ENCODE measurements at places on chromosomes 16 and 17. TPM values are rescaled to one million over a fixed set of nuclear protein-coding genes. Genes with fewer than 3 reads are reported as not detected.

- no peak for DNase-seq
These were observed 2.2 kb upstream of the PLXDC1 start for GRCh38 chr17:39153599-39154051.

DNA sequence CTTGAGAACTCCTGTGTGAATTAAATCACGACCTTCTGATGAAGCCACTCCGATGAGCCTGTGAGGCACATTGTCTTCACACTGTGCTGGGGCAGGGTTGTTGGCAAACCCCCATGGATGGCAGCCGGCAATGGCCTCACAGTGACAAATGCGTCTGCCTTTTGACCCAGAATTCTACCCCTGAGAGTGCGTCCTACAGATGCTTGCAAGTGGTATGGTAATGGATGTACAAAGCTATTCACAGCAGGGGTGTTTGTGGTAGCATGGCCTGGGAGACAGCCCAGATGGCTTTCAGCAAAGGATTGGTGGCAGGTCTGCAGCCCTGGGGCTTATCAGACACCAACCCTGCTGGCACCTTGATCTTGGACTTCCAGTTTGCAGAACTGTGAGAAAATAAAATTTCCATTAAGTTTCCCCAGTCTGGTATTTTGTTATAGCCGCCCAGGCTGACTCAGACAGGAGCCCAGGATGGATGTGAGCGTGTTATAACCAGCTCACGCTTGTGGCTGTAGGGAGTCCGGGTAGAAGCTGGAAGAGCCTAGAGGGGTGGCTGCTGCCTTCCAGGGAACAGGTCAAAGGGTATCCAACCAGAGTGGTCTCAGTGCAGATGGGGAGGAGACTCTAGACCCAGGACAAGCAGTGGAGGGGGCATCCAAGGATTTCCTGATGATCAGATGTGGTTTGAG is 10.1 kb downstream of the AFMID start:
- DNase-seq: peak; percentile 45

DNA sequence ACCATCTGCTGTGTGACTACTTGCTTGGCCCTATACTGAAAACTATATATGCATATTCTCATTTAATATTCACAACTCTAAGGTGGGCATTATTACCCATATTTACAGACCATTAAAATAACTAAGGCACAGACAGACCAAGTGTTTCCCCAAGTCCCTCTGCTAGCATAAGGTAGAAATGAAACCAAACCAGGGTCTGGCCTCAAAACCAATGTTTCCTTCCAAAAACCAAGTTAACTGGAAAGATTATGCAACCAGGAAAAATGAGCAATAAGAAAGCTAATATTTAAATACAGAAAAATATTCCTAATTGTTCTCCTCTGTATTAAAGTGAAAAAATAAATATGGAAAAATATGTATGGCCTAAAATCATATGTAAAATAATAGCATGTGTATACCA is 50.1 kb downstream of the XPO6 start:
- no peak for DNase-seq

- no peak for DNase-seq
These were observed 41.6 kb downstream of the MAPT start for GRCh38 chr17:45935710-45936509.

GRCh38 chr16:84928679-84929420 is 82.5 kb downstream of the ZDHHC7 start:
- no peak for DNase-seq

- no peak for DNase-seq
These were observed 36.2 kb downstream of the USP10 start for GRCh38 chr16:84735849-84736586.

DNA sequence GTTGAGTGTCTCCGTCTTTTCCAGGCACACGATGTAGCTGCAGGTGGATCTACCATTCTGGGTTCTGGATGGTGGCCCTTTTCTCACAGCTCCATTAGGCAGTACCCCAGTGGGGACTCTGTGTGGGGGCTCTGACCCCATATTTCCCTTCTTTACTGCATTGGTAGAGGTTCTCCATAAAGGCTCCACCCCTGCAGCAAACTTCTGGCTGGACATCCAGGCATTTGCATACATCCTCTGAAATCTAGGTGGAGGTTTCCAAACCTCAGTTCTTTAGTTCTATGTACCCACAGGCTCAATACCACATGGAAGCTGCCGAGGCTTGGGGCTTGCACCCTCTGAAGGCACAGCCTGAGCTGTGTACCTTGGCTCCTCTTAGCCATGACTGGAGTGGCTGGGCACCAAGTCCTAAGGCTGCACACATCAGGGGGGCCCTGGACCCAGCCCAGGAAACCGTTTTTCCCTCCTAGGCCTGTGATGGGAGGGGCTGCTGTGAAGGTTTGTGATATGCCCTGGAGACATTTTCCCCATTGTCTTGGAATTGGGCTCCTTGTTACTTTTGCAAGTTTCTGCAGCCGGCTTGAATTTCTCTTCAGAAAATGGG is 14.0 kb downstream of the ABCC1 start:
- no peak for DNase-seq

- DNase-seq: no peak
These were observed 5.2 kb downstream of the EPOP start for GRCh38 chr17:38669520-38669919.

The CPHXL2 gene
- not detected for total RNA-seq

GRCh38 chr17:13864521-13864920 is 204.8 kb upstream of the COX10 start:
- no peak for DNase-seq

The MT1H gene
- not detected for total RNA-seq

The BCL6B gene
- total RNA-seq: 0.07 TPM

DNA sequence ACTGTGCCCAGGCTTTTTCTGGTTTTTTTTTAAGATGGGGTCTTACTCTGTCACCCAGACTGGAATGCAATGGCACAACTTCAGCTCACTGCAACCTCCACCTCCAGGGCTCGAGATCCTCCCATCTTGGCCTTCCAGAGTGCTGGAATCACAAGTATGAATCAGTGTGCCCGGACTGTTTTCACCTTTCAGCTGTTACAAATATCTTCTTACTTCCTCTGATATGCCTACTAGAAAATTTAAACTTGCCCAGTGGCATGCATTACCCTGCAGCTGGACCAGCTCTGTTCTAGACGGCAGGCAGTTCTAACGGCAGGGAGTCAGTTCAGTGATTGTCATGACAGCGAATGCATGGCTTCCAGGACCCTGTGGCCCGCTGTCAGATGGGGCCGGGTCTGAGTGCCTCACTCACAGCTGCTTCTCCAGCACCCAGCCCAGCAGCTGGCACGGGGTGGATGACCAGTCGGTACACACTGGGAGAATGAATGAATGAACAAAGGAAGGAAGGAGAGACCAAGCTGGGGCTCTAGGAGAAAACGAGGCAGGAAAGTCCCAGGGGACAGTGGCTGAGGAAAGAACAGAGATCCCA is 28.0 kb upstream of the LITAF start:
- no peak for DNase-seq

DNA sequence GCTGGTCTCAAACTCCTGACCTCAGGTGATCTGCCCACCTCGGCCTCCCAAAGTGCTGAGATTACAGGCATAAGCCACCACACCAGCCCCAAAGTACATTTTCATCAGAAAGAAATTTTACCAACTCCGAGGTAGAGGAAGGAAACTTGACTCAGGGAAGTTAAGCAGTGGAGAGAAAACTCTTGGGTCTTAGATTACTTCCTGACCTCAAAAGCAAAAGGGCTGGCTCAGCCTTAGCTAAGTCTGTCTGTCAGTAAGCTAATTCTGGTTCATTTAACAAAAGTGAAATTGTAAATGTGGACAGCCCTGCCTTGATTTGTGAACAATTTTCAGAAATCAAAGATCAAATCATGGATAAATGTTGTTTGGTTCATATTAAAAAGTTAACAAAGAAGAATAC is 30.6 kb downstream of the MAP2K6 start:
- no peak for DNase-seq

- DNase-seq: no peak
These were observed 6.5 kb downstream of the CHD9 start for GRCh38 chr16:53061256-53061655.

The USP43 gene
- total RNA-seq: 6.0 TPM

DNA sequence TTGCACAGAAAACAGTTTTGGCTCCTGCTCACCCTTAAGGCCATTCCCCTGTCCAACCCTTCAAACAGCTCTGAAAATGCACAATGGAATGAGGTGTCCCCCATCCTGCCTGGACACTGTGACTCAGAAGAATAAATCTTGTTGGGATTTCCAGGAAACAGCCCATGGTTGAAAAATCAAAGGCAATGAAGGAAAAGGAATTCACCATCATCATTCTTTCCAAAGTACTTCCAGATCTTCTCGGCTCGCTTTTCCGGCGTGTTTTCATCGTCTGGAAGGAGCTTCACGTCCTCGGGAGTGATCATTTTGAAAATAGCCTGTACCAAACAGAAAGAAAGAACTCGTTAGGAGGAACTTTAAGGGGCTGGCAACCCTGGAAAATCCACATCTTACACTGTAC is 4.3 kb downstream of the RCVRN start:
- DNase-seq: no peak

GRCh38 chr17:35816723-35817122 is 7.4 kb downstream of the TAF15 start:
- DNase-seq: no peak

GRCh38 chr17:73595479-73595878 is 48.8 kb downstream of the SDK2 start:
- DNase-seq: no peak

DNA sequence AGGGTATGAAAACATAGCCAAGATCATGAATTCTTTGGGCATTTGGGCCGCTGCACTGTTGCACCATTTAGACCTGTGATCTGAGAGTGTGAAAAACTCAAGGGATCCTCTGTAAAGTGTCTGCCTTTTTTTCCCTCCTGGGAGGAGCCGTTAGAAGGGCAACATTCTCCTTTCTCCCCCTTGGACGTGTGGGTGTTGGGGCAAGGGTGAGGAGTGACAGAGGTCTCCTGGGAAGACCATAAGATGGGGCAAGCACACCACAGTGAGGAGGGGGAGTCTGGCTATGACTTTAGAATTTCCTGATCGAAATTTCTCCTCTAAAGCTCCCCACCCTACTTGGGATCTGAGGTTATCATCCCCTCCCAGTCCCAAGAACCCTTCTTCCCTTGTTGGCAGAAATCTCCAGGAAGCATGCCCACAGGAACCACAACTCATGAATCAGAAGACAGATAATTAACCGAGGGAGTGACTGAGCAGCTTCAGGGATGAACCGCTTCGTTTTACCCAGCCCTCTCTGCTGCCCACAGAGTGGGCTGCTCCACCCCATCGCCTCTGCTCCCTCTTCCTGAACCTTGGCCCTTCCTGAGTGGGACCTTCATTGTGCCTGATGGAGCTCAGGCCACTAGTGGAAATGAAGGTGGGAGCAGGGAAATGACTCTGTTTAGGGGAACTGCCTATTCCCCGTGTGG is 4.2 kb downstream of the ITGB3 start:
- peak; percentile 70 for DNase-seq

The LRRC37A gene
- 2.3 TPM for total RNA-seq

DNA sequence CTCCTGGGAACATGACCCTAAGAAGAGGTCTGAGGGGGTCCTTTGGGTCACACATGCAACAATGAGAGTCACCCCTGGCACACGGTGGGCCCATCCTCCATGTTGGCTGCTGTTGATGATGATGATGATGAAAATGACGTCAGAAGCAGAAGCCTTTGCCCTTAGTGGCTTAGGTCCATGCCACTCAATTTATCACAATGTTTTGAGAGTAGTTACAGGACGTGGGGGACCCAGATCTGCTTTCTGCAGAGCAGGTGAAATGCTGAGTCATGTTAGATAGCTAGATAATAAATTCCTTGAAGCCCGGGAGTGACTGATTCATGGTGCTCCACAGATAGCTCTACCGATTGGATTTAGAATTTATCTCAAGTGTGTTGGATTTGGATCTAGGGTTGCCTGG is 53.9 kb downstream of the VPS35L start:
- DNase-seq: no peak

The WNT3 gene
- 1.3 TPM for total RNA-seq

- DNase-seq: no peak
These were observed 10.2 kb downstream of the CACNB1 start for GRCh38 chr17:39187152-39187830.

All from foreskin keratinocyte (primary cell).